CD4-positive, alpha-beta T cell treated with Interleukin-6 at 100 ng/mL for 8 hours (primary cell): ENCODE measurements at places on chromosomes 5 and 9.

DNA sequence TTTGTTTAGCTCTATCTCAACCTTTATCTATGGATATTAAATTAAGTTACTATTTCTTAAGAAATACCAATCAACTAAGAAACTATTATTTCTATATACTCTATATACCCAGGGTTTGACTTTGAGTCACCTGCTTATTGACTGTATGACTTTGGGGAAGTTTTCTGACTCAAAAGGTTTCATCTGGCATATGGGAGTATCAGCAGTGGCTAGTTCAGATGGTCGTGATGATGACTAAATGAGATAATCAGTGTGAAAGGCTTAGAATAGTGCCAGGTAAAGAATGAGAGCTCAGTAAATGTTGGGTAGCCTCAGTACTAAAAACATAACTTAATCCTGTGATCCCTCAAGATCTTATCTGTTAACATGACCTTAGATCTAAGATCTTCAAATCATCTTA is 179.7 kb upstream of the ISL1 start:
- no peak for DNase-seq

DNA sequence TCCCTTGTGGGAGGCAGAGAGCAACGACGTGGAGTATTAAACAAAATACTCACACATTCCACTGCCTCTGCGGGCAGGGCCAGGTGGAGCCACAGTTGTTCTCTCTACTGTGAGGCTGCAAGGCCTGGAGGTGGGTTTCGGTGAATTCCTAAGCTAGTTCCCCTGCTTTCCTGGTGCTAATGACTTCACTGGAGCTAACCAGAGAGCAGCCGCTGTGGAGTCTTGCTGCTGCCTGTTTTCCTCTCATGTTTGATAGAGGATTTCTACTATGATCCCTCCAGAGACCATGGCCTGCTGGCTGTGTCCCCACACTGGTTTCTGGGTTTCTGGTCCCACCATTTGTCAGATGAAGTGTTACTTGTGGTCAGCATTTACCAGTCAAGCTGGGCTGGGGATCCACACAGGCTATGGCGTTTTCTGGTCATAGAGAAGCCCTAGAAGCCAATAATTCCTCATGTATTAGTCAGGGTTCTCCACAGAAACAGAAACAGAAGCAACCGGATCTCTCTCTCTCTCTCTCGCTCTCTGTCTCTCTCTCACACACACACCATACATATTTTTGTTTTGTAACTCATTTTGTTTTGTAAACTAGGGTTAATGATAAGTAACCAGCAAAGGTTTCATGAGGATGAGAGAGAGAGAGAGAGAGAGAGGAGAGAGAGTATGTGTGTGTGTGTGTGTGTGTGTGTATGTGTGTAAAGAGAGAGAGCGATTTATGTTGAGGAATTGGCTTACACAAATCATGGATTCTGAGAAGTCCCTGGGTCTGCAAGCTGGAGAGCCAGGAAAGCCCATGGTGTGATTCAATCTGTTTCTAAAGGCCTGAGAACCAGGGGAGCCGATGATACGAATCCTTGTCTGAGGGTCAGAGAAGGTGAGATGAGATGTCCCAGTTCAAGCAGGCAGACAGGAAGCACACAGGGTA is 403.0 kb downstream of the GADD45G start:
- DNase-seq: no peak

GRCh38 chr9:108983885-108984284 is 29.4 kb downstream of the CTNNAL1 start:
- DNase-seq: no peak

GRCh38 chr5:110053824-110054223 is 364.1 kb downstream of the MAN2A1 start:
- DNase-seq: no peak

DNA sequence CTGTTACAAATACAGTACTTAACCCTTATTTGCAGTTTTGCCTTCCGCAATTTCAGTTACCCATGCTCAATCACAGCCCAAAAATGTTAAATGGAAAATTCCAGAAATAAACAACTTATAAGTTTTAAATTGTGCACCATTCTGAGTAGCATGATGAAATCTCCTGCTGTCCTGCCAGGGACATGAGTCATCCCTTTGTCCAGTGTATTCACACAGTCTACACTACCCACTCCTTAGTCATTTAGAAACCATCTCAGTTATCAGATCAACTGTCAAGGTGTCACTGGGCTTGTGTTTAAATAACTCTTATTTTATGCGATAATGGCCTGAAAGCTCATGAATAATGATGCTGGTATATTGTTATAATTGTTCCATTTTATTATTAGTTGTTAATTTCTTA is 95.8 kb downstream of the PLCXD3 start:
- no peak for DNase-seq

DNA sequence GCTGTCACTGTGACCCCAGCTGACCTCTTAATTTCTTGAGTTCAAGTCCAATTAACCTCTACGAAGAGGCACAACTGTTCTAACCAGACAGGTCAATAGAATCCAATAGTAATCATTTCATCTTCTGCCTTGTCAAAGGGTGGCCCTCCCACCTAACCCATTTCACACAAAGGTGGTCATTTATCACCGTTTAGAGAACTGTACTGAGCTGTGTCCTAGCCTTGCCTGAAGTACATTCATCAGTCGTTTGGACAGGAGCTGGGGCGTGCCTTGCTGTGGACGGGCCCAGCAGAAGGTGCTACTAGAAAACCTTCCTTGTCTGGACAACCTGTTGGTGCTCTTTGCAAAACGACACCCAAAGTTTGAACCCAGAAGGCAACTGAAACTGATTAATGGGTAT is 605.4 kb downstream of the ISL1 start:
- no peak for DNase-seq

- no peak for DNase-seq
These were observed 96.3 kb downstream of the CDH18 start for GRCh38 chr5:19891658-19892057.

DNA sequence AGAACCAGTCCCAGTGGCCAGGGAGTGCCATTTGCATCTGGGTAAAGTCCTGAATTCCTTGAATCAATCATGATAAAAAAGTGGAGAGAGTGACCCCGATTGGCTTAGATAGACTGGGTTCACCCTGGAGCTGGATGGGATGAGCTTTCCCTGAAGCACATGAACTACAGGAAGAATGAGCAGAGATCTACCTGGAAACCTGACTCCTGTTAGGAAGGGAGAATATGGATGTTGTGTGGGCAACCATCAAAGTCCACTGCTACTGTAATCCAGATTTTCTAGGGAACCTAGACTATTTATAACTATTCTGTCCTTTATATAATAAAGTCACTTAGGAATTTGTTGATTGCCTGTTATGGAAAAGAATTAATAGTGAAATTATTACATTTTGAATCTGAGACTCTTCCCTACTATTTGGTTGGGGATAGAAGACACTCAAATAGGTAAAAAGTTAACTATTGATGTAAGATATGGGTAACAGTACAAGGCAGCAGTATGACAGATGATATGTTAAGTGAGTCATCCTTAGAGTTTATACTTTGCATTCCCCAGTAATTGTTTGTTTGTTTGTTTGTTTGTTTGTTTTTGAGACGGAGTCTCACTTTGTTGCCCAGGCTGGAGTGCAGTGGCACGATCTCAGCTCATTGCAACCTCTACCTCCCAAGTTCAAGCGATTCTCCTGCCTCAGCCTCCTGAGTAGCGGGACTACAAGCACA is 17.9 kb downstream of the CYSTM1 start:
- DNase-seq: no peak

- no peak for DNase-seq
These were observed 39.4 kb upstream of the SMIM32 start for GRCh38 chr5:136232316-136232715.

GRCh38 chr5:1105350-1106265 is 6.3 kb downstream of the SLC12A7 start:
- DNase-seq: peak; percentile 42

DNA sequence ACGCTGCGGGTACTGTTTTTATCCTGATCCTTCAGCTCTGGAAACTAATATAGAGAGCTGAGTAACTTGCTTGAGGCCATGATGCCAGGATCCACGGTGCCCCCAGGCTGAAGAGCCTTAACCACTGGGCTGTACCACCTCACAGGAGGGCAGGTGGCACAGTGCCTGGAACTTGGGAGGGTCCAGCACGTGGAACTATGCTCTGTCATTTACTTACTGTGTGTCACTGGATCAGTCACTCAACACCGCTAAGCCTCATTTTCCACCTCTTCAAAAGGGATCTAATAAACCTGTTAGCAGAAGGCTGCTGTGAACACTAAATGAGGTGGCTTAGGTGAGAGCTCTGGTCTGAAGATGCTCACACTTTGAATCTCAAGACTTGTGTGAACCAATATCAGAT is 29.6 kb downstream of the KCNIP1 start:
- DNase-seq: no peak
